Hematopoietic multipotent progenitor cell treated with erythropoietin and hydrocortisone succinate and interleukin-3 and kit ligand, for 15 days (in vitro differentiated cells): ENCODE measurements at places on chromosomes 4 and X.

DNA sequence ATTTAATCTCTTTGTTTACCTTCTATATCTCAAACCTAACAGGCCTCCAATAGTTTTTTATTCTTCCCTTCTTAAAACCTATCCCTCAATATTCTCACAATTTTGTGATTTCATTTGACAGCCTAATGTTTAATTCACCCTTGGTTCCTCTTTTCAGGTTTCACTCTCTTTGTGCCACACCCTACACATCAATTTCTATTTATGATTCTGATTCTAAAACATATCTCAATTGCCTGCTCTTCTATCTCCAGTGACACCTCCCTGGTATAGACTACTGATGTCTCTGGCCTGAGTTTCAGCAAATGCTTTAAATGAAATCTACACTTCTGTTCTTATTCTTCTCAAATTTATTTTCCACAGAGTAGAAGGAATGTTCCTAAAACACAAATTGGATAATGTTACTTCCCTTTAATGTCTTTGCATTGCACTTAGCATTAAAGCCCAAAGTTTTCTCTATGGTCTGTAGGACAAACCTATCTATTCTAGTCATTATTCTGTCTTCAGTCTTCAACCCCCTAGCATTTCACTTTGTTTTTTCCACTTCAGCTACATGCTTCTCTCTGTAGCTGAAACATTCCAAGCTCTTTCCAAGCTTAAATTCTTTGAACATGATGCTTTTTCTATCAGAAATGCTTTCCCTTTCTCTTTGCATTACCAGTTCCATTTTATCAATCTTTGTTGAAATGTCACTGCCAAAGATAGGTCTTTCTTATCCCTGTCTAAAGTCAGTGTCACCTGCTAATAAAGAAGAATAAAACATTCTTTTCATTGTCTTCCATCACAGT is 622.0 kb downstream of the CENPC start:
- no peak for DNase-seq

- DNase-seq = no peak
These were observed 5.9 kb downstream of the ZFYVE28 start for GRCh38 chr4:2412534-2412884.

DNA sequence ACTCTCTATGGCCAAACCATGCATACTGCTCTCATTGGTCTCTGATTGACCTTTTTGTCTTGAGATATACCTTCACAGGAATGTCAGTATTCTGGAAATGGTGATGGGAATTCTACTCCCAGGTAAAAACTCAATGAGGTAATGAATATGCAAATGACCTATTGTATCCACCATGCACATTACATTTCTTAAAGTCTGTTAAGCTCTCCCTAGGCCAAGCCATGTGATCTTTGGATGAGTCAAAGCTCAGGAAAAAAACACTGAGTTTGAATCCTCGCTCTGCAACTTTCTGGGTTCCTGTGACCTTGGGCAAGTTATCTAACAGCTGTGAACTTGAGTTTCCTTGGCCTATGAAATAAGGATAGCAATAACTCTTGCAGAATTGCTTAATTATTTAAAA is 175.4 kb downstream of the PPP1R2C start:
- no peak for DNase-seq

DNA sequence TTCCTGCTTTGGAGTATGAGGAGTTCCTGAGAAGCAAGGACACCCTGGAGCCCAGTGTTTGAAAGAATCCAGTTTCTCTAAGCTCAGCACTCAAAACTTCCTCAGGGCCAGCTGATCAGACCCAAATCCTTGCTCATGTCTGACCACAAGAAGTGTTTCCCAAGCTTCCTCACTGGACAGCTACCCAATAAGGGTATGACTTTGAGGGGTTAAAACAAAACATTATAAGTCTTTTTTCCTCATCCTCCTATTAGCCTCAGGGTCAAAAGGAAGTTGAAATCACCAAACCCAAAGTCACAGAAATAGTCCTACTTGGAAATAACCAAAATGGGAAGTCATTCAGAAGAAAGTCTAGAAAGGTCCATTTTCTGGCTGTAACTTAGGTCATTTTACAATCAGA is 13.7 kb downstream of the ZBTB33 start:
- no peak for DNase-seq

DNA sequence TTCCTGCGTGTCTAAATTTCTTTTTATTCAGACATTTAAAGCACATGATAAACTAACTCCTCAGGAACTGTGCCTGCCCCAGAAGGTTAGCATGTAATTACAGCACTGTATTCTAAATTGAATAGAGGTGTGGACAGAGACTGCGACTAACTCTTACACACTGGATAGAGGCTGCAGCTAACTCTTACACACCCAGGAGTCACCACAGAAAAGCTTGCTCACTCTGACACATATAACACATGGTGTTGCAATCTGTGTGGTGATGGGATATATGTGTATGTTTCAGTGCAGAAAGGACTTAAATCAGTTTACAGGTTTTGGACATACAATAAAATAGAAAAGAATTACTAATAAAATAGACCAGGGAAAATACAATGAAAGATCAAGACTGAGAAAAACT is 41.5 kb downstream of the SMAD1 start:
- DNase-seq = no peak

GRCh38 chr4:183038436-183038835 is 60.6 kb upstream of the WWC2 start:
- no peak for DNase-seq

- no peak for DNase-seq
These were observed 54.7 kb downstream of the CNGA2 start for GRCh38 chrX:151789179-151789800.

- no peak for DNase-seq
These were observed 584.2 kb upstream of the PCDH10 start for GRCh38 chr4:132564920-132565319.

DNA sequence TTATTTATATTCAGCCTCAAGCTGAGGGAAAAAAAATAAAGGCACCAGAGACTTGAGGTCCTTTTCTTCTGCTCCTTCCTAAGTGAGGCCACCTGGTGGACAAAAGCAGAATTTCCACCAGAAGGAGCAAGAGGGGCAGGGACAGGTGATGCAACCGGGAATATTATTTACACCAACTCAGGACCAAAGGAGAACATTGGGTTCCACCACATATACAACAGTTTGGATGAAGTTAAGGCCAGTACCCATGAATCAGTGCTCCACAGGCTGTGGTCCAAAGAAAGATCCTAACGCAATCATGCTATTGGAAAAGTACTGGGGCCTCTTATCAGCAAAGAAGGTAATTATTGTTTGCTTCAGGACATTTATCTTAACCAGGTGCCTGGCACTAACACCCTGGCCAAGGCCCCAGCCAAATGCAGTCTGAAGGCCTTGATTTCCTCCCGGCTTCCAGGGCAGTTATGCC is 57.4 kb downstream of the TSC22D3 start:
- peak; percentile 78 for DNase-seq

- DNase-seq = no peak
These were observed 27.4 kb downstream of the FRYL start for GRCh38 chr4:48752726-48753125.

DNA sequence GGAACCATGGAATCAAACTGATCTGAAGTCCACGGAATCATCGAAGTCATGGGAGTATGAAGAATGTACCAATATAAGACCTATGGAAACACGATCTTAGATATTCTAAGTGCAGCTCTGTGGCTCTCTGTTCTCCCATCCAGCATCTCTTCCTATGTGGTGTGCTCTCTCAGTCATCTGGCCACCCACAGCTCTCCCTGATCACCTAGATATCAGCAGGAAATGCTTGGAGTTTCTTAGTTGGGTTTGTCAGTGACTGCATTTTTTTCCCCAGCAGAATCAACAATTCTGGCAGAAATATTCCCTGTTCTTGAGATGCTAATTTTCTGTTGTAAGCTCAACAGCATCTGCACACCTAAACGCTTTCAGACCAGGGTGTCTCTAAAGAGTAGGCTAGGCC is 94.1 kb downstream of the GC start:
- no peak for DNase-seq

DNA sequence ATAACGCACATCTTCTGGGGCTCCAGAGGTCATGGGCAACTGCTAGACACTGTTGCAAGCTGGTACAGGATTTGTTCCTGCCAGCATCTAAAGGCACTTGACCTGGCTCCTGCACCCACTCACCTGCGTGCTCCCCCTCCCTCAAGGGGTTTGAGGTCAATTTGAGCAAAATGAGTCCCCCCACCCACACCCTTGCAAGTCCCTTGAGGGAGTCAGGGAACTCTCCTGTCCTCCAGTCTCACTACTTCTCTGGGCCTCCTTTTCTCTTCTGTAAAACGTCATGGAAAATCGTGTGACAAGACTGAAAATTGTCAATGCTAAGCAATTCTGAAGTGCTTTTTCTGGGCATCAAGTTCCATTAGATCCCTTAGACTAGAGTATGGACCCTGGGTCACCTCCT is 39.9 kb upstream of the PGK1 start:
- no peak for DNase-seq

DNA sequence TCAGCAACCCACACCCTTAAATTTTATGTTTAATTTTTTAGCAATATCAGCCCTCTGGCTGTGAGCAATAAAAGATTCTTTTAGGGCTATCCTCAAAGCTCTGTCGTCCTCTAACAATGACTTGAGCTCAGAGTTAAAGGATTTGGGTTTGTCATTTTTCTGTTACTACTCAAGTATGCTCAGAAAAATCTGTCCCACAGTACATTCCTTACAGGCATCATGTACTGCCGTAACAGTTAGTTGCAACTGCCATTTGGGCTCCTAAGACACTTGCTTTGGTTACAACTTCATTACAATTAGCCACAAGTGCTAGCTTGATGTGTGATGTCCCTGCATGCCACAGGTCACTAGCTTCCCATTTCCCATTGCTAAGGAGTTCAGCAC is 33.2 kb downstream of the COQ2 start:
- no peak for DNase-seq

GRCh38 chrX:148500423-148501385 is at the start of gene AFF2:
TSS of gene AFF2 (plus strand) at chrX:148500617. CDS start at chrX:148501098, 481 bp downstream.
- DNase-seq = no peak

DNA sequence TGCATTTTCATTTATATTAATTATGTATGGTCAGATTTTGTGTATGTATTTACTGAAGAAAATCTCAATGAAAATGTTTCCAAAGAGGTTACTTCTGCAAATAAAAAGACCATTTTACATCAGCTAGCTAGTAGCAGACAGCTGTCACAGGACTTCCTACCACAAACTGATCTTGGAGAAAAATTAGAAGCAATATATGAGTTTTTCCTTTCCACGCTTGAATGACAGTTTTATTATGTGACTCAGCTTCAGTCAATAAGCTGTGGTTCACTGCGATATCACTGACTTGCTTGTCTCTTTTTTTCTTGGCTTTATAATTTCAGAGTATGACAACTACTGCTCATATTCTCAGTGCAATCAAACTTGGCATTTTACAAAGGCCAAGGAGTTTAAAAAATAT is 787.4 kb upstream of the GALNTL6 start:
- no peak for DNase-seq

DNA sequence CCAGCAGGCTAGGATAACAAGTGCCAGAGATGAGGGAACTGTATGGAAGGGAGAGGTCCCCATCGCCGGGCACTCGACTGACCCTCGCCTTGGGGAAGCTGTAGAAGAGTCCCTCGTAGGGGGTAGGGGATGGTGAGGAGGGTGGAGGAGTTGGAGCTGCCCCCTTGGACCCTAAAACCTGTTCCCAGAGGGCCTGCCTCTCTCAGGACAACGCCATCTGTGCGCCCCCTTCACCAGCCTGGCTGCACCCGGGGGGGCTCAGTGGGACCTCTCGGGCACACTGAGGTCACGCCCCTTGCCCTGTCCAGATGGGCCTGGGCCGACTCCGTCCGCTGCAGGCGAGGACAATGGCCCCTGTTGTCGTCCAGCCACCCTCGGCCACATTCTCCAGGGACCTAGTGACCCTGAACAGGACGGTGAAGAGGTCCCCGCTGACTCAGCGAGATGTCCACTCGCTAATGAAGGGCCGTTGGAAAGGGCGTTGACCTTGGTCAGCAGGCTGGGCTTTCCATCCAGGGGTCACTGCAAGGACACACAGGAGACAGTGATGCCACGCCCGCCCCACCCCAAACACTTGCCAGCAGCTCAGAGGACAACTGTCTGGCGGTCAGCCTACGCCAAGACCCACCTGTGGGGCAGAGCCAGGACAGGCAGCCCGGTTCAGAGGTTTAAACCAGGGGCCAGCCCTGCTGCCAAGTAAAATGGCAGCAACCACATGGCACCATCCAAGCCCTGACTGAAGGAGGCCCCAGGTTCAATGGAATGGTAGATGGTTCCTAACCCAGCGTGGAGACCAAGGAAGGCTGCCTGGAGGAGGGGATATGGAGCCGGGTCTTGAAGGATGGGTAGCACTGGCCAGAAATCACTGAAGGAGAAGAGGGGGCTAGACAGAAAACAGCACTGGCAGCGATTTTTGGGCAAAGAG is 51.2 kb downstream of the HMX1 start:
- DNase-seq = no peak
